ENCODE measurements at places on chromosomes 2 and 18.

DNA sequence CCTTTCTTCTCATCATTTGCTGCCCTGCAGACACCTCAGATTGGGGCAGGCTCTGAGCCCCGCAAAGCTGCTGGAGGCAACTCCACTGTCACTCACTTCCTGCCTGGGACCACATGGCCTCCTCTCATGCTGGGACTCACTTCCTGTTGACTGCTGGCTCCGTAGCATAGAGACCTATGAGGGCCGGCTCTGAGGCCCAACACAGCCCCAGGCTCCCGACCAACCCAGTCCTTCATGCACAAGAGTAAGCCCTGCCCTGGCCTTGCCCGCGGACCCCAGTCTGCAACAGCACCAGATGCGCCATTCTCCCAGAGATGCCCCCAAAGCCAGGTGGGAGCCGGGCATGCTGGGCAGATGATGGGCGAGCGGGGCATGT, 55.7 kb downstream of the DNMT3A start:
- DNase-seq, result no peak

- no peak for DNase-seq
These were observed 258.3 kb upstream of the CXCR4 start for GRCh38 chr2:136376211-136376610.

- no peak for DNase-seq
These were observed 76.2 kb downstream of the FAM168B start for GRCh38 chr2:131016826-131017741.

GRCh38 chr18:55695091-55695490, 107.1 kb upstream of the TCF4 start:
- DNase-seq, result no peak

- no peak for DNase-seq
These were observed 120.4 kb downstream of the DCDC2C start for GRCh38 chr2:3823748-3824147.

DNA sequence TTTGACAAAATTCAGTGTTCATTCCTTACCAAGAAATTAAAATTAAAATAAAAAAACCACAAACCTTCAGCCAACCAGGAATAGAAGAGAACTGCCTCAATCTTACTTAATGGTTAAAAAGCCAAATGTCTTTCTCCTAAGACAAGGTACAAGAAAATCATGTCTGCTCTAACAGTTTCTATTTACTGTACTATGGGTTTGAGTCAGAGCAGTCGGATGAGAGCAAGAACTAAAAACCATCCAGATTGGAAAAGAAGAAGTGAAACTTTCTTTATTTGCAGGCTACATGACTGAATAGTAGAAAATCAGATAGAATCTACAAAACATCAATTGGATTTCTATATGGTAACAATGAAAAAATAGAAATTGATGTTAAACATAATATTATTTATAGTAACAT, 555.5 kb upstream of the TNP1 start:
- DNase-seq, result no peak

- DNase-seq, result no peak
These were observed 92.9 kb downstream of the DYSF start for GRCh38 chr2:71546275-71546638.

DNA sequence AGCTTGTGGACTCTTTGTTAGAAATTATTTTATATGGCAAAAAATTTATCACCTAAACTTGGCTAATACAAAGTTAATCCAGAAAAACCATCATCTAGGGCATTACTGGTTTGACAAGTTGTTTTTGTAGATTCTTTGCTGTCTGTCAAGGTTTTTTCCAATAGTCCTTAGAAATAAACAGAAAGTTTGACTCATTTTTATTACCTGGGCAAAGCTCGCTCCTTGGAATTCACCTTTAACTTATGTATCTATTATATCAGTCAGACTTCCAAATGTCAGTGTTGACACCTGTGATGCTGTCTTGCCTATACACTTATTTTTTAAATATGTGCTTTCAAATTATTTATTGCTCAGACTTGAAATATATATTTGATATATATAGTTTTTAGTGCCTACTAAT, 21.7 kb downstream of the LAMA3 start:
- DNase-seq, result no peak

- no peak for DNase-seq
These were observed 141.5 kb upstream of the FN1 start for GRCh38 chr2:215577356-215577755.

GRCh38 chr2:10476723-10477442, 28.8 kb upstream of the ODC1 start:
- no peak for DNase-seq

- no peak for DNase-seq
These were observed 199.8 kb downstream of the DPP10 start for GRCh38 chr2:114642166-114642770.

DNA sequence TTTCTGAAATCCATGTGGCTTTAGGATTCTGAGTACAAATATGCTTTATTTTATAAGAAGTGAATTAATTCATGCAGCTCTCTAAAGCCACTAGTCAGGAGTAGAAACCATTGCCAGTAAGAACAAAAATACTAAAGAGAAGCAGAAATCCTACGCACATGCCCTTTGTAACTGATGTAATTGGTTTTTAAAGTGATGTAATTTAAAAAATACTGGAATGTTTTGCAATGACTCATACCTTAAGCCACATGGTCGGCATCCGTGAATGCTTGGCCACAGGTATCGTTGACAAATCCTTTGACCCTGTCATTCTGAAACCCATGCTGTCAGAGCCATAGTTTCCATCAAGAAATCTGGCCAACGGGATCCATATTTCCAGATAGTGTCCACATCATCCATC, 213.3 kb downstream of the ACKR3 start:
- no peak for DNase-seq

GRCh38 chr18:79453816-79454735, 58.3 kb downstream of the NFATC1 start:
- no peak for DNase-seq

- DNase-seq, result no peak
These were observed 5.6 kb upstream of the SMIM21 start for GRCh38 chr18:75433098-75433497.

DNA sequence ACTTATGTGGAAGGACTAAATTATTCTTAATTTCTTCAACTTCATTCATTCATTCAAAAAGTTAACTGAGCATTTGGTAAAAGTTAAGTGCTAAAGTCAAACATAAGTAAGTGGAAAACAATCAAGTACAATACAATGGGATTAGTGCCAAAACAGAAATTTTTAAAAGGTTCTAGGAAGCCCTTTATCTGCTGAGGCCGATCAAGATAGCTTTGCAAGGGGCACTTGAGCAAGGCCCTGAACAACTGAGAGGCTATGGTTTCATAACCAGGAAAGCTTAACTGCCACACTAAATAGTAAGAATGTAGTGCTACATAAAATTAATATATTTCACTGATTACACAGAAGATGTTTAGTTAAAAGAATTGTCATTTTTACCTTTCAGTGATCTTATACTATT, 76.5 kb downstream of the NOL10 start:
- no peak for DNase-seq

DNA sequence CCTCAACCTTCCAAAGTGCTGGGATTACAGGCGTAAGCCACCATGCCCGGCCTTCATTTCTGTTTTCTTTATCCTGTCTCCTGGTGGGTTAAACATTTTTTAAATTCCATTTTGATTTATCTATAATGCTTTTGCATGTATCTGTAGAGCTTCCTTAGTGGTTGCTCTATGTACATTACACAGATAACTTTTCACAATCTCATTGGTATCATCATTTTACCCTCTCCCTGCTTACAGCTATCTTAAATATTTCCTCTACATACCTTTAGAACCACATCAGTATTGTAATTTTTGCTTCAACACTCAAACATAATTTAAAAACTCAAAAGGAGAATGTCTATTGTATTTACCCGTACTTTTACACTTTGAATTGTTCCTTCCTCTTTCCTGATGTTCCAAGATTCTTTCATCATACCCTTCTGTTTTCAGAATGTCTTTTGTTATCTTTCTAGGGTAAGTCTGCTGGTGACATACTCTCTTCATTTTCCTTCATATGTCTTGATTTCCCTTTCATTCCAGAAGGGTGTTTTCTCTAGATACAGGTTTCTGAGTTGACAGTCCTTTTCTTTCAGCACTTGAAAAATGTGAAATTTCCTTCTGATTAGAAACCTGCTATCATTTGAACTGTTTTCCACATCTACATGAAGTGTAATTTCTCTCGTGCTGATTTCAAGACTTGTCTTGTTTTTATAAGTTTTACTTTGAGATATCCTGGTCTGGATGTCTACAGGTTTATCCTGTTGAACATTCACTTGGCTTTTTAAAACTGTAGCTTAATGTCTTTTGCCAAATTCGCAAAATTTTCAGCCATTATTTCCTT, 21.9 kb downstream of the PPP3R1 start:
- DNase-seq, result no peak

- no peak for DNase-seq
These were observed 293.5 kb upstream of the SLC39A10 start for GRCh38 chr2:195363496-195363895.

DNA sequence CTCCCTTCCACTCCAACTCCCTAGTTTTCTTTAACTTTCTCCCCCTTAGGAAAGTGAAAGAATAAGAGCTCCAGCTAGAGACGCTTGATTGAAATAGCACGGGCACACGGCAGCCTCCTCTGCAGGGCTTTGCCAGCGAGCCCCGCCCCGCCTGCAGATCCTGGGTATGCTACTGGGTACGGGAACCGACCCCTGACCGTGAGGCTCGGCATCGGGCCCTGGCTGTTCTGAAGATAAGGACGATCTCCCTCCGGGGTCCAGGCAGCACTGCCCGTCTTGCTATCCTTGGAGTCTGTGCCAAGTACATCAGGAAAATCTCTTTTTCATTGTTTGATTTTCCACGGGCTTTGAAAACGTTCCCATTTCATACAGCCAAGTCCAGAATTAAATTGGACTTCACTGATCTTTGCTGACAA, 284.5 kb downstream of the MTX2 start:
- no peak for DNase-seq

DNA sequence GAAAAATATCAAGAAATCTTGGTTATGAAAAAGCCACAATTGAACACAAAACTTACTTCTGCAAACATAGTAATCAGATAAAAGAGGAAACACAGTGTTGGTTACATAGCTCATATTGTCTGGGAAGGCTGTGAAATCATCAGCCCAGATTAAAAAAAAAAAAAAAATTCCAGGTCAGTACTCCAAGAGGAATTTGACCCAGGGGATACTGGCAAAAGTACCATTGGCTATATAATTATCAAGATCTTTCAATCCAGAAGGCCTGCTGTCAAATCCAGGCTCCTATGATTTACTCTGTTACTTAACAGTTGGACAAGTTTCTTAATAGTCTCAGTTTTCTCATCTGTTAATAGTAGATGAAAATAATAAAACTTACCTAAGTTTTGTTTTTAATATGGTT, 12.9 kb upstream of the IKZF2 start:
- DNase-seq, result no peak

GRCh38 chr2:193743089-193743488, 1548.4 kb upstream of the TMEFF2 start:
- no peak for DNase-seq

DNA sequence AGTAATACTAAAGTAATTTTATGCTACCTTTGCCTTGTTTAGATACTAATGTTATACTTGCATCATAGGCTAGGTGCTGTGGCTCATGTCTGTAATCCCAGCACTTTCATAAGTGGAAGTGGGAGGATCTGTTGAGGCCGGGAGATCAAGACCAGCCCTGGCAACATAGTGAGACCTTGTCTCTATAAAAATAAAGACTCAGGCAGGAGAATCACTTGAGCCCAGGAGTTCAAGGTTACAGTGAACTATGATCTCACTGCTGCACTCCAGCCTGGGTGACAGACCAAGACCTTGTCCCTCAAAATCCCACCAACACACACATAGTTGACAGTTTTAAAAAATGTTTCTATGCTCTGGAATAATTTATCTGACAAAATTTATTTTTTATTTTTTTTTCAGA, 6.9 kb upstream of the DNAJC27 start:
- no peak for DNase-seq

DNA sequence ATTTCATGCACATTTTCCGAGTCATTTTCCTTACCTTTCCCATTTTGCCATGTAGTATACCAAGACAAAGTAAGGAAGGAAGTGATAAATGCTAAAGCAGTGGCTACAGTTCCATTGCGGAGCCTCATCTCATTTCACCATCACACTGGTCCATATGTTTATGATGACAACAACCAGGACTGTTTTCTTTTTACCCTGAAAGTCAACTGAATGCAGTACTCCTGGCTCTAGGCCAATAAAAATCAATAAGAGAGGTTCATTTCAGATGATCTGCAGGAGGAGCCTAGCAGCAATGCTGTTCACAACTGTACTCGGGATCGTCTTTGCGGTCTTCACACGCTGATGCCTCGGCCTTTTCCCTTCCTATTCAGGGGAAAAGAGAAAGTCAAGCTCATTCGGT, 4.7 kb downstream of the MGAT4A start:
- DNase-seq, result no peak

GRCh38 chr2:179691235-179691634, 170.2 kb downstream of the ZNF385B start:
- DNase-seq, result no peak

DNA sequence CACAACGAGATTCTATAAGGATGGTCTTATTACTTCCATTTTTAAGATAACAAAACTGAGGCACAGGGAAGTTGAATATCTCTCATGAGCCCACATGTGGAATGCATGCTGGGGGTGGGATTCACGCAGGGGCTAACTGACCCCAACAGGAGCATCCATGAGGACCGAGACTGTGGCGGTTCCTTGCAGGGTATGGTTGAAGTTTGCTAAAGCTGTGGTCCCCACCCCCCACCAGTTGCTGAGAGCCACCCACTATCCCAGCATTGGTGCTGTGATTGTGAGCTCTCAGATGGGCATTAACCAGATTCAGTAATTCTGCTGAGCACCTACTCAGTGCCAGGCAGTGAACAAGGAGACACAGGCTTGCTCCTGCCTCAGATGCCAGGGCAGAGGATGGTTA, 116.0 kb upstream of the TEX51 start:
- DNase-seq, result no peak

DNA sequence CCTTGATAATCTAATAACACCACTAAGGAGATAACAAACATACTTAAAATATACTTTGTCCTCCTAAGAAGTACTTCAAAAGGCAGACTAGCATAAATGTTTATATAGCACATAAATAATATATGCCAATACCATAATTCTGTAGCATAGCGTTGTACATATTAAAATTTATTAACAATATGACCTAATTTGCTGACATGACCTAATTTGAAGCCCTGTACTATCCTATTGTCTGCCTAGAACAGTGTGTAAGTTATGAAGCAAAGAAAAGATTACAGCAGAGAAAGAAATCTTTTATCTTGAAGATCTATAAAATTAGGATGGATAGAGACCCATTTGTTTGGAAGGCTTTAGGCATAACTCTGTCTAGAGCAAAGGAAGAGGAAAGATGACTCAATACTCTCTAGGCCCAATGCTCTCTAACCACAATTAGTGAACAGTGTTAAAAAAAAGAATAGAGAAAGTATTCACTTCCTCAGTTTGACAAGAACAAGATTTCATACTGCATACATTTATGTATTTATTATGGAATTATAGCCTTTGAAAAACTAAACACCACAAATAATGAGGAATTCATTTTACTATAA, 231.3 kb downstream of the ZRANB3 start:
- no peak for DNase-seq

- no peak for DNase-seq
These were observed 42.9 kb downstream of the DYSF start for GRCh38 chr2:71496156-71496770.

- no peak for DNase-seq
These were observed 472.1 kb downstream of the PARD3B start for GRCh38 chr2:205017381-205017780.
